CD8-positive, alpha-beta memory T cell (primary cell): ENCODE measurements at places on chromosomes 4 and X.

DNA sequence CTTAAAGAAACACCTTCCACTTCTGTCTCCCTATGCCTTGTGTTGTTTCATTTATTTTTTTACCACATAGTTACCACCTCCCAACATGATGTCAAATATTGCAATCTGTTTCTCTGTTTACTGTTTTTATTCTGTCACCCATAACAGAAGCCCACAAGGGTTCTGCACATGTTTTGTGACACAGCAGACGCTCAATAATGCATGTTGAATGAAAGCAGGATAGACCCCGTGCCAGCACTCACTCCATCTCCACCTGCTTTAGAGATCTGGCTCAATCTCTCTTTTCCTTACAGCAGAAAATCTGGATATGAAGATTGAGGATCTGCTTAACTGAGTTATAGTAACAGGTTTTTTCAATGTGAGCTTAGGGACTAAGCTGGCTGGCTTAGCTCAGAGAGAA lies 116.8 kb upstream of the NUDT10 start:
- no peak for DNase-seq

DNA sequence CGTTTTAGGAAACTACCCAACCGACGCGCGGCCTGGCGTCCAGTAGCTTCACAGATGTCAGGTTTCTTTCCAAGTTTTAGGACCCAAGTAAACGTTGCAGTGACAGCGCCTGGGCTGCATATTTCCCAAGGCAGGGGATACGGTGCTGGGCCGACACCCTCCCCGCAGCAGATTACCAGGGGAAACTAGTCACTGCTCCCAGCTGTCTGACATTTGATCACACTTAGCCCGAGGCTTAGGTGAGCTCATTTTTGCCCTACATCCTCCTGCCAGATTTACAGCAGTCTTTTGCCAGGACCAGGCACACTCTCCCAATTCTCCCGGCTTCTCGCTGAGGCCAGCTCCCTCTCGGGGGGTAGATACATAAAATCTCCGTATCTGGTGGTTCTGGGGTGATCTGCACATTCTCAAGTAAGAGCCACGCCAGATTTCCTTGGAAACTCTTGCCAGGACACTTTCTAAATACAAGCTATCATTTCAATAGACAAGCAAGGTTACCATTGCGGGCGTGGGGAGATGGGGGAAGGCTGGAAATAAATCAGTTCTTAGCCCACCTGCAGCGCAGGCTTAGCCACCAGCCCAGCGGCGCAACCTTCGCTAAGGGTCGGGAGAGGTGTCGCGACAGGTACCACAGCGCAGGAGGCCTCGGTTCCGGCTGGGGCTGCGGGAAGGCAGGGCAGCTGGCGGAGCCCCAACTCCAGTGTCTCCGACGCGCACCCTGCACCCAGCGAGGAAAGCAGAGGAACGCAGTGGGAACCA lies 2.5 kb upstream of the SOX3 start:
- DNase-seq = no peak

GRCh38 chr4:6962211-6963041 lies 52.8 kb downstream of the TBC1D14 start:
- no peak for DNase-seq

GRCh38 chr4:156832886-156833285 lies 138.7 kb downstream of the PDGFC start:
- DNase-seq = no peak

DNA sequence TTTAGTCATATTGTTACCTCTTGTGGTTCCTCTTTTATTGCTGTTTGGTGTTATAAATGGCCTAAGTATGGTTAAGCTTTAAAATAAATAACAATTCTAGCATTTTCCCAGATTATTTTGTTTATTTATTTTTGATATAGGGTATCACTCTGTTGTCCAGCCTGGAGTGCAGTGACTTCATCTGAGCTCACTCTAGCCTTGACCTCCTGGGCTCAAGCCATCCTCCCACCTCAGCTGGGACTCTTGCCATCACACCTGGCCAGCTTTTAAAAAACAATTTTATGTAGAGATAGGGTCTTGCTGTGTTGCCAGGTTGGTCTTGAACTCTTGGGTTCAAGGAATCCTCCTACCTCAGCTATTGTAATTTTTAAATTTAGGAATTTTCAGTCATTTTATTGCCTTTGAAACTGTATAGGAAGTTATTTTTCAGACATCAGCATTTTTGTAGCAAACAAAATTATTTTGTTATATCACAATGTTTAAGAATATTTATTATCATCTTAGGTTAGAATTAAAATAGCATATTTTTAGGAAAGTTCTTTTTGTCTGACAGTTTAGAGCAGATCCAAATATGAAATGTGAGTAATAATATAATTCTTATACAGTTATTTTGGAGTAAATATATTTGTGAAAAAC lies 66.3 kb upstream of the RHOH start:
- DNase-seq = no peak

GRCh38 chr4:27186710-27187109 lies 326.1 kb downstream of the STIM2 start:
- no peak for DNase-seq

GRCh38 chrX:12060489-12061260 lies 77.6 kb upstream of the FRMPD4 start:
- no peak for DNase-seq

- no peak for DNase-seq
These were observed 77.2 kb upstream of the DHRSX start for GRCh38 chrX:2577844-2578466.

GRCh38 chr4:81684352-81684751 lies 212.6 kb upstream of the RASGEF1B start:
- DNase-seq = no peak

DNA sequence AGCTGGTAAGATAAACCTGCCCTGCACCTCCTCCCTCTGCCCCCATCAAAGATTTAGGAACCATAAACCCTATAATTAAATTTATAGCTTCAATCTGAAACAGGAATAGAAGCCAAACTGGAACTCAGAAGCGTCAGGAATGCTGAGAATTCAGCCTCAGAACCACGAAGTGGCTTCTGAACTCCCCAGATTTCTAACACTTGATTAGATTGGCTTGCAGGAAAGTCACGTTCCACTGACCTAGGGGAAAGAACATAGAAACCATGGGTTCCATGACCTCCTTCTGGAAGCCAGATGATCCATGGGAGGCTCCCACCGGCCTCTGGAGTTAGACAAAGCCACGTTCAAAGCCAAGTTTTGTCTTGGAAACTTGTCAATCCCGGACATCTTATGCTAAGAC lies 356.5 kb downstream of the MID1IP1 start:
- DNase-seq = no peak

GRCh38 chr4:175307326-175307725 lies 389.2 kb downstream of the ADAM29 start:
- no peak for DNase-seq

- DNase-seq = no peak
These were observed 256.4 kb upstream of the GRID2 start for GRCh38 chr4:92047209-92047875.

DNA sequence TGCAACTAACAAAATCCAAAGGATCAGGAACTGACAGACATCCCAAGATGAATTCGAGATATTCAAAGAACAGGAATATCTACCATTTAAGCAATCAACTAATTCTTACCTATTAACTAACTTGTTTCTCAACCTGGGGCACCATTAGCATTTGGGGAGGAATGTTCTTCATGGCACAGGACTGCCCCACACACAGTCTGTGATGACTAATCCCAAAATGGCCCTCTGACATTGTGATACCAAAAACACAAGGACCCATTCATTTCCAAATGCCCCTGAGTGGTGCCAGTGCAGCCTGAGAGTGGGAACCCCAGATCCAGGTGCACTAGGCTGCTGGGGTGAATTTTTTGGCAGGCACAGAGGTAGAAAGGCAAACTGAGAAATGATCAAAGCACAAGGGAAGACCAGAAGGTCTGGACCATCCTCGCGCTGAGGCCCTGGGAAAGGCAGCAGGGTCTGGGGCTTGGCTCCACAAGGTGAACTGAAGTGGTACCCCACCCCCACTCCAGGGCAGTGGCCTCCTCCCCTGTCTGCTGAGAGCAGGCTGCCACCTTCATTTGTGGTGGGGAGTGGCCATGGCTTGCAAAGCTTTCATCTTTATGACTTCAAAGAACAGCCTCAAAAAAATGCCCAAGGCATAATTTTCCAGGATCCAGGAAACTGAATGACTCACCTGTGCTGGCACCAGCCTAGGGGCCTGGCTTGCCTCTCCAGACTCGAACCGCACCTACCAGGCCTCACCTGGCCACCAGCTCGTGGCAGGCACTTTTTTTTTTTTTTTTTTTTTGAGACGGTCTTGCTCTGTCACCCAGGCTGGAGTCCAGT lies 122.4 kb downstream of the BCOR start:
- no peak for DNase-seq

DNA sequence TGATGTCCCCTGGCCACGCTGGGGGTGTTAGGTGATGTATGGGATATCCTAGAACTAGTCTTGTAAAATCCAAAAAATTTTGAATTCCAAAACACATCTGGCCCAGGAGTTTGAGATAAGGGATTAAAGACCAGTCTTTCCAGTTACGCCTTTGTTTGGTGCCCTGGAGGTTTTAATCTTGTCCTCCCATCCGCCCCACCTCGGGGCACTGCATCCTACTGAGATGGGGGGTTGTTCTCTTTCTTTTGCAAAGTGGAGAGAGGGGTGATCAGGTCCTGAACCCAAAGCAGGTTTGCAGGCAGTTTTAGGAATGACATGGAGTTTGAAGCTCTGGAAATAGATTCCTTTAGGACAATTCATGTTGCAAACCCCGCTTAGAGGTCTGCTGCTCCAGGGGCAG lies 1.8 kb downstream of the SUV39H1 start:
- DNase-seq = no peak

- no peak for DNase-seq
These were observed 43.7 kb downstream of the SLC2A9 start for GRCh38 chr4:9977518-9978031.

DNA sequence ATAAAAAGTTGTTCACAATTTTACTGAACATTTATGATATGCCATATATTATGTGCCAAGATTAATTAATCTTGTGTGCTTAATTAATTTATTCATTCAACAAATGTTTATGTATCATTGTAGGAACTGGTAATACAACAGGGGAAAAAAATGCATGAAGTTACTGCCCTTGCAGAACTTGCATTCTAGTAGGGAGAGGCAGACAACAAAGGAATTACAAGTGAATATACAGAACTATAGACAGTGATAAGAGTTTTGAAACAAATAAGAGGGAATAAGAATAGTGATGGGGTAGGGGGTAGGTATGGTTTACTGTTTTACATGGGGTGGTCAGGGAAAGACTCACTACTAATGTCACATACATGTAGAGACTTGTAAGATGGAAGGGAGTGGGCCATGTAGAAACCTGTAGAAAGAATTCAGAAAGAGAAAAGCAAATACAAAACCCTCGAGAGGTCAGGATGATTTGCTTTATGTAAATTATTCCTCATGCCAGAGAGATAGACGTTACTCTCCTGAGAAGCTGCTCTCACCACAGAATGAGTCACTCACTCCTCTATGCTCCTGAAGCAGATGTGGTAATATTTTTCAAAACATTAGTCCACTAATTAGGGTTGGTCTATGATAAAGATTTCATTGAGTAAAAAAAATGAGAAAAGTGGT lies 855.0 kb upstream of the GRID2 start:
- no peak for DNase-seq

- no peak for DNase-seq
These were observed 101.4 kb upstream of the PDE5A start for GRCh38 chr4:119729835-119730670.

DNA sequence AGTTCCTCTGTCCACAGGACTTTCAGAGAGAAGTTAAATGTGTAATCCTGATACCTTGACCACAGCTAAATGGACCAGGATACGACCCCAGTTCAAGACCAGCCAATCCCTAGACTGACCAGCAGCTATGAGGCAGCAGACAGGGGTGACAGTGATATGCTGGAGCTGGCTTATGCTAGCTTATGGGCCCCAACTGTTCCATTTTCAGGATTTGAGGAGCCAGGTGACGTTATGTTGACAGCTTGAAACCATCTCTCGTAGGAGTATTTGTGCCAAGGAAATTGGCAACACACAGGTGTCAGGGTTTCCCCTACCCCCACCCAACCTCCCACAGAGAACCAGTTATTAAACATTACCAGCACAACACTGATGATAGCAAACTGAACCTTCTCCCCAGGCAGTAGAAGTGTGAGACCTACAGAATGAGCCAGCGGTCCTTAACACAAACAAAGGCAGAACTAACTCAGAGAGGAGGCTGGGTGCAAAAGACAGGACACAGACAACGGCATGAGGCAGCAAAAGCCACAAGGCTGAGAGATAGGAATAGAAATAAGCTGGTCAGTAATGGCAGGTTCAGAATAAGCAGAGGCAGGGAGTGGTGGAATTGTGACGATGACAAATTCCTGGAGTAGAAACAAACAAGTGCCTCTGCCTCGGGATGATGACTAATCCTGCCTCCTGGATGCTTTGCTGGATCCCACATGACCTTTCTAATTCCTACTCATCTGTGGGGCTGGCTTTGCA lies 85.6 kb upstream of the CPEB2 start:
- no peak for DNase-seq

DNA sequence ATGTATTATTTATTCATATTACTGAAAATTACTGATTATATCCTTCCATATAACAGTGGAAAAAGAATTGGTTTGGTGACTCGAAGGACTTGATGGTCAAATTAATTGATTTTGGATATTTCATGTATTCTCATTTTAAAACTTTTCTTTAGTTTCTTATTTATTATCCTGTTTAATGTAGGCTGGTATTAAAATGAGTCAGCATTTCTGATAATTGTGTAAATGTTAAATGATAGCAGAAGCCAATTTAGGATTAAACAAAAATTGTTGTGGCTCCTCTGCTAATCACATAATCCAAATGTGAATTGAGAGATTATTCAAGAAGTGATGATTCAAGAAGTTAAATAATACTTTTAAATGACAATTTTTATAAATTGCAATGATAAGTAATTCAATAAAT lies 38.7 kb downstream of the PDLIM5 start:
- no peak for DNase-seq

DNA sequence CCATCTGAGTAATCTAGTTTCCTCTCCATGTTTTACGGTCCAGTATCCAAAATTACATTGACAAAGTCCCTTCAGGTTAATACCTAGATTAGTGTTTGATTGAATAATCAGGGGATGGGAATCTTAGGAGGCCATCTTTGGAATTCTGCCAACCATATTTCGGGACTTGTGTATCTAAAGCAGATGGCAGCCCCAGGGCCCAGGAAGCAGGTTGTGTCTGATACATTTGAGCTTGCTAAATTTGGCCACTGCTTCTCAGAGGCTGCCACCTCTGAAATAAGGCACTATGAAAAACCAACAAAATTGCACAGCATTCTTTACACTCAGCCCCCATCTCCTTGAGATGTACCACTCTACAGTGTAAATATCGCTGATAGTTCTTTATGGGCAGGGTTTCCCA lies 102.1 kb downstream of the ASB9 start:
- no peak for DNase-seq

- no peak for DNase-seq
These were observed 146.5 kb upstream of the MSX1 start for GRCh38 chr4:4712800-4713528.

GRCh38 chr4:2301225-2301642 lies 39.3 kb upstream of the MXD4 start:
- DNase-seq = no peak

DNA sequence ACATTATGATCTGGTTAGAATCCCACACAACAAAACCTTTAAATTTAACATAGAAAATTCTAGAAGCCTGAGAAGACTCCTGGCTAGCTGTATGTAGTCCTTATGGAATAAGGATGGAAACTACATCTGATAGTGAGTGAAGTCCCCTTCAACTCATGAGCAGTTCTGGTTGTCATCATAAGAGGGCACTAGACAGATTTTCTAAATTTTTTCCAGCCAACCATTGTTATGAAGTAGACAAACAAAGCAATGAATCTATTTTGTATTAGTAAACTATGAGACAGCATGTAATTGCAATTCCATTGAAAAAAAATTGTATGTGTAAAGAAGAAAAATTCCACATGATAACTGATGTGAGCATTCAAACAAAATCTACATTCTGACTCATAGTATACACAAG lies 35.2 kb downstream of the PWWP3B start:
- no peak for DNase-seq
